ENCODE measurements at places on chromosomes 12 and 14.

DNA sequence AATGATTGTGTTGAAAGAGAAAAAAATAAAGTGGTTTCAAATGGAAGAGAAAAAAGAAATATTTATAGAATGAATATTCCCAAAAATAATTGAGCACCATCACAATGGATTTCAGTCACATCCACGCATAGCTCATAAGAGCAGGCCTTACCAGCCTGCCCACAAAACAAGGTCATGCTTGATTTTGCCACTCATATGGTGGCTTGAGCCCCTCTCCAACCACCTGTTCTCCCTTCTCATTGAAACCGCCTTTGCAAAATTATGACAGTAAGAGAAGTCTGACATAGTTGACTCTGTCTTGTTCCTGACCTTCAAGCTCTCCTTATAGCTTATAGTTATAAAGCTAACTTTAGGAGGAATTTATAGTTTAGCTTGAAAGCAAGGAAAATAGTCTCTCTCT is 33.3 kb upstream of the NAP1L1 start:
- no peak for DNase-seq

DNA sequence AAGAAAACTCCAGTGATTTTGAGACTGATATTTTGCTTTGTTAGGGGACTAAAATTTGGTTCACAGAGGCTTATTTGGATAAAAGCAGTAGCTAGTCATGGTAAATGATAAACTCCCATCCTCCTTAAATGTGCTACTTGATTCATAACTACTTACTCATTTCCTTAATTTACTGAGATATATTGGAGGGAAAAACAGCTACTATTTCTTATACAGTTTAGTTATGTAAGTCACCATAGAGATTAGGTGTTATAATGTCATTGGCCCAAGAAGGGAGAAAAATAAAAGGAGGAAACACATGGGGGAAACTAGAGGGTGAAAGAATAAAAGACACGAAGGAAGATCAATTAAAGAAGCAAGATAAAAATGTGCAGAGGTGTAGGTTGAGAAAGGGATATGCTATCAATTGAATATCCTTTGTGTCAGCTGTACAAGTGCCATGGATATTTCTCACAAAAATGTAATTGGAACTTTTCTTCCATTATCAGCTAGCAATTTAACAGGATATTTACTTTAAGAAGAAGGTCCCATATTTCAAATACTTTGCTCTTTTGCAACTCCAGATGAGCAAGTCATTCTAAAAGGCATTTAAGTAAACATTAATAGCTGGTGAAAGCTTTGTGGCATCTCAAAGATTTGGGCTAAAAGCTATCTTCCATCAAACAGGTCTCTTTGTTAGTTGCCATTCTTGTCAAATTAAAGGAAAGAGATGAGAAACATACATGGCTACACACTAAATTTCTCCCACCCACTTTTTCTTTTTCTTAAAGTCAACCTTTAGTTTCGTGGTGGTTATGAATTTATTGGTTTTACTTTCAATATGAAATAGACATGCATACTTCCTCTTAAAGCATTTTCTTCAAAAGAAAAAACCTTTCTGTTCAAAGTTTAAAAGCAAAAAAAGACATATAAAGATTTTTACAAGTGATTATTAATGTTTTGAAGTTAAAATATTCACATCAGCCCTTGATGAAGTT is 439.5 kb downstream of the CCER1 start:
- DNase-seq = no peak

DNA sequence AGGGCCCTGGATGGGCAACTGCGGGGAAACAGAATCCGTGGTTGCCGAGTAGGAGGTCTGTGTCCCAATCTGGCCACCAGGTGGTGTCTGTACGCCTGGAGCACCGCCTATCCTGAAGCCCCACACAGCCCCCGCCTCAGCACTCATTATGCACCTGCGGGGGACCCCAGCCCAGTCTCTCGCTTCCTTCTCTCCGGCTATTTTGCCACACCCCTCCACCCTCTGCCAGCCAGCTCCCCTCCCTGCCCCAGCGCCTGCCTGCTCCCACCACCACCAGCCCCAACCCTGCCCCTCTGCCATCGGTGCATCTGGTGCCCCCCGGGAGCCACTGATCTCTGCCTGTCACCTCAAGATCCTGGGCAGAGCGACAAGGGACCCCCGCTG is 2.2 kb upstream of the NXPH4 start:
- no peak for DNase-seq

DNA sequence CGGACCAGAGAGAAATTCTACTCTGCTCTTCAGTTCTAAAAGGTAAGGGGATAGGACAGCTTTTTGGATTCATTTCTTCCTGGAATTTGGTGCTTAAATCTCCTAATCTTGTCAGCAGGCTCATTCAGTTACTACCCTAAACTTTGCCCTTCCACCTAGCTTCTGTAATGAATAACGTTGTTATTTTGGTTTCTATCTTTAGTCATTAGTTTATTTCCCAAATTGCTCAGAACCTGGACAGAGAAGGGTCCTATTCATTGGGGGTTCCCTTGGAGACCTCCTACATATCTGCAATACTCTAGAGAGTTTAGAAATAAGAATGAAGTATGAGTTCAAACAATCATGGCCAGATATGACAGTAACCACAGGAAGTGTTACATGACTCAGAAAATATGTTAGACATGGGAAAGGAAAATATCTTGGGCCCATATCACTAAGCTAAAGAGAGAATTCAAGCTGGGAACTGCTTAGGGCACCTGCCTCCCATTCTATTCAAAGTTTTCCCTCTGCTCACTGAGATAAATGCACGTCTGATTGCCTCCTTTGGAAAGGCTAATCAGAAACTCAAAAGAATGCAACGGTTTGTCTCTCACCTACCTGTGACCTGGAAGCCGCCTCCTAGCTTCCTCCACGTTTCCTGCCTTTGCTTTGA is 87.9 kb downstream of the GAS2L3 start:
- DNase-seq = no peak

DNA sequence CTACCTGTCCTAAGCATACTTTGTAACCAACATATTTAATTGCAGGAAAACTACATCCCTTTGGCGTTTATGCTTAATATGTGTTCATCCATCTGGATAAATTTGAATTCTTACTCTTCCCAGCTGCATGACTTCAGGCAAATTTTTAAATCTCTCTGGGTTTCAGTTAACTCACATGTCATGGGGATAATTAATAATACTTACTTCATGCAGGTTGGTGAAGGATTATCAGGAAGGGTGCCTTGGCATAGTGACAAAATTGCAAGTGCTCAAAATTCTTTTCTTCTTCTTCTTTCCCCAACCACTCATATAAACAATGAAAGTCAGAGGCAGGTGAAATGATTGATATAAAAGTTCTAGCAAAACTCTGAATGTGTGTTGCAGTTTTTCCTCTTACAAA is 15.9 kb downstream of the SYT10 start:
- DNase-seq = no peak

GRCh38 chr14:104076743-104077142 is 8.8 kb upstream of the ASPG start:
- DNase-seq = no peak

DNA sequence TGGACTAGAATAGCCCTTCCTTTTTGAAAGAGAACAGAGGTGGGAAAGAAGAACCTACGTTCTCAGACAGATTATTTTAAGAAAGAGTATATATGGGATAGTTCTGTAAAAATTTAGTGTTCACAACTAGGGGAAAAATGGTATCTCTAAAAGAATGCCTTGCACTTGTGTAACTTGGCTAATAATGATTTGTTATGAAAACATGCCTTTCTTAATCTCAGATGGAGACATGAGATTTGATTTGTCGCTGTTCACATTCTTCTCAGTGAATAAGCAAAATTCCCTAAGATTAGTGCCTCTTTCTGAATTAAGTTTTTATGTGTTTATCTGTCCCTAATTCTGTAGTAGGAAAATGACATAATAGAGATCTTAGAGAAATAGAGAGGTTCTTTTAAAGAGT is 100.8 kb downstream of the USP15 start:
- DNase-seq = no peak
